K562 (cell line): ENCODE measurements at places on chromosomes 12 and 14. TPM values are rescaled to one million over a fixed set of nuclear protein-coding genes. Genes with fewer than 3 reads are reported as not detected.

The STX2 gene
- 30.3 and 30.8 TPM in 2 replicates for polyA plus RNA-seq

The GPRC5D gene
- not detected in 2 replicates for polyA plus RNA-seq

- no peak for DNase-seq
These were observed 41.3 kb downstream of the MSRB3 start for GRCh38 chr12:65319688-65320200.

DNA sequence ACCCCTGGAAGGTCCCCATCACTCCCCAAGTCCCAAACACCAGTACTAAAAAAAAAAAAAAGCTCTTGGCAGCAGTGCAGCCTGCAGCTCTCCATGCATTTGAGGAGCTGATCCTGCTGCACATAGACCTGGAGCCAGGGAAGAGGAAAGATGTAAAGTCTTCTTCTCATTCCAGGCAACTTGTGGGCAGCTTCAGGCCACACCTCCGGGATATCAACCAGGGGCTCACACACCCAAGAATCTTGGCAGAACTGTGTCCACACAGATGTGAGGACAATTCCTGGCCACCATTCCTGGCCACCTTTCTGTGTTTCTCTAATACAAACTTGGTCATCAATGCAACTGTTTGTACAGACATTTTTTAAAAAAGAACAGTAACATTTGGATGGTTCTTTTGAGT lies 72.7 kb downstream of the TMEM132C start:
- DNase-seq: no peak

DNA sequence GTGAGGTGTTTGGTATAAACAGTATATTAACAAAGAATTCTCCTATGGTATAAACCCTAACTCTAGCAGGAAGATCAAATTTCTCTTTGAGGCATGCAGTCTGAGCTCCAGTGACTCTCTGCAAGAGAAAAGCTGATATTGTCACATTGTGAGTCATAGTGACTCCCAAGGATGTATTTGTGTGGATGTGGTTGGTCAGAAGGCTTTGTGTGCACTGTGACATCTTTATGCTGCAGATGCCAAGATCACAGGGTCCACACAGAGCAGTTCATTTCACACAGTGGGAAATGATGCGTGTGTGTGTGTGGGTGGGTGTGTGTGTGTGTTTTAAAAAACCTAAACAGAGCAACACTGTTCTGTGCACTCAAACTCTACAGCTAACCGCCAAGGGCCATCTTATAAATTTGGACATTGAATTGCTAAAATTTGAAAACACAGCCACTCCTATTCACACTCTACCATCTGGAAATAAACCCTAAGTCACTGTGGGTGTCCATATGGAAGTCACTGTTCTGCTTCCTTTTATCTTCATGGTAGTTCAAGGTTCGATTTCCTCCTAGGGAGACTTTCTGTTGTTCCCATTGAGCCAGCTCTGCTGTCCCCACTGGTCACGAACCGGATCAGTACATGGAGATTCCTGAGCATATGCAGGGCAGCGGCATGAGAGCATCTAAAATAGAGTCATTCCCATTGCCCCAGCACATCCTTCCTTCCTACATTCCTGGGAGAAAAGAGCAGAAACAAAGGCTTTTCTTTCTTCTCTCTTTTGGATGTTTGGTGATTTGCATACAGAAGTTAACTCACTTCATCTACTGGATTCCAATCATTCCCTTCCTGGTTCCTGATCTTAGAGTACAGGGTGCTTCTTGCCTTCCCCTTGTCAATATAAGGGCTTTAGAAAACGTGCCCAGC lies 727.6 kb downstream of the DIO2 start:
- DNase-seq: no peak
